SHP77 treated with DMSO at 0.1 percent for 48 hours (cell line): ENCODE measurements at places on chromosomes 11 and 22.

DNA sequence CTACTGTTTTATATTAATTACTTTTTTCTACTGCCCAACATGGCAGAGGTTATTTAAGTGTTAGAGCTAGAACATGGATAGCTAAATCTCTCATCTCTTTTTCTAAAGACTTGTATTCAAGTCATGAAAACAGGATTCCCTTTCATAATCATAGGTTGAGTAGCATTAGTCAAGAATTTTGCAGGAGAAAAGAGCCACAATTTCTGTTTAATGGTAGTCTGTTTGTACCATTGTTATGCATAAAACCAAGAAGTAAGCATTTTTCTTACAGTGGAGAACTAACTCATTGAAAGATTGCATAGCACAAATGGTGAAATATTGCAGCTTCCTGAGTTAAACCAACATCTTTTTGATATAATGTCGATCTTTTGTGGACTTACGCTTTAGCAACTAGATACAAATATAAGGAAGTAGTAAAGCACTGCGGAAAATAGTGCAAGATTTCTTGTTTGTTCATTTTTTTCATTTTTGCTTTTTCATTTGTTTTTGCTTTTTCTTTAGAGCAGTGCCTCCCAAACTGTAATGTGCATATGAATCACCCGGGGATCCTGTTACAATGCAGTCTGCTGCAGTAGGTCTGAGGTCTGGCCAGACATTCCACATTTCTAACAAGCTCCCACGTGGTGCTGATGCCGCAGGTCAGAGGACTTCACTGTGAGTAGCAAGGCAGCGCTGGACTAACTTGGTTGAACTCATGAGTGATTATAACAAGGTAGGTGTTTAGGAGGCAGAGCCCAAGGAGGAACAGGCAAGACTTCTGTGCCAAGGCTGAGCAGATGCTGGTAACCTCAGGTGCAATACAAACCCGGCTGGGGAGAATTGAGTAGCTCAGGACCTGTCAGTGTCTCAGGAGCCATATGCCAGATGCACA, 4.6 kb downstream of the ETS1 start:
- DNase-seq: no peak

- DNase-seq: no peak
Measured at GRCh38 chr22:38871360-38872171, 450 bp downstream of the CBX6 start.

DNA sequence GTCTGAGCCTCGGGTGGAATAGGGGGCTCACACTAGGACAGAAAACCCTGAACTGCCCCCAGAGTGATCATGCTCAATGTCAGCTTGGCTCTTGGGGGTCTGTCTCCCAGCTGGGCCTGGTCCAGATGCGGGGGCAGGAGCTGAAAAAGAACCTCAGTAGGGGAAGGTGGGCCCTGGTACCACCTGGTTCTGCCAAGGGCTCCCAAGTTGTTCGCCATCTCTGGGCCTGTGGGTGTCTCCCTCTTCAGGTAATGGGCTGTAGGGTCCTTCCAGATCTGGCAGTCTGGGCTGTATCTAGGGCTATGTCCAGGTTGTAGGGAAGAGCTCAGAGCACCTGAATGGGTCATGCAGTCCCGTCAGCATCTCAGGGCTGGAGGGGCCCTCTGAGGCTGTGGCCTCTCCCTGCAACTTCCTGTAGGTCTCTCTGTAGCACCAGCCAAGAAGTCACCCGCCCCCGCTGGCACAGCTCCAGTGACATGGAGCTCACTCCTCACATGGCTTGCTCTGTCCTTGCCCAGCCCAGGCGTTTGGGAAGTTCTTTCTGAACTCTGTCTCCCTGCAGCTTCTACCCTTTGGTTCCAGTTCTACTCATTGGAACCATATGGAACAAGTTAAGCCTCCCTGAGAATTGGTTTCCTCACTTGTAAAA, 33.0 kb upstream of the SOX10 start:
- no peak for DNase-seq

DNA sequence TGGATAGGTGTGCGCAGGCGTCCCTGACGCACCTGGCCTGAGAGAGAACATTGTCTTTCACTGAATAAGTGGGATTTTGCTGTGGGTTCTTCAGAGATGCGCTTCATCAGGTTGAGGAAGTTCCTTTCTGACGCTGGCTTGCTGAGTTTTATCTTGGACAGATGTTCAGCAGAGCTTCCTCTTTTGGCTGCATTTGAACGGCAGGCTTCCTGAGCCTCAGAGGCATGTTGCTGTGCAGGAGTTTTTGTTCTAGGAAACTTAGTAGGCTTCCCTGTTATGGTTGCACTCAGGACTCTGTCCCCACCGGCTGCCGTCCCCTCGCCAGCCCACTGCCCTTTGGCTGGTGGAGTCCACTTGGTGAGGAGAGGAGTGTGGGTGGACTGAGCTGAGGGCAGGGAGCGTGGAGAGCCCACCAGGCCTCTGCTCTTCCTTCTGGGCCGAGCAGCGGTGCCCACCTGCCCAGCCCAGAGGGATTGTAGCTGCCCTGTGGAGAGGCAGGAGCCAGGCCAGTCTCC, 17.2 kb downstream of the FRMD8 start:
- no peak for DNase-seq

GRCh38 chr11:8545698-8546366, 48.2 kb downstream of the STK33 start:
- peak; percentile 1 for DNase-seq

DNA sequence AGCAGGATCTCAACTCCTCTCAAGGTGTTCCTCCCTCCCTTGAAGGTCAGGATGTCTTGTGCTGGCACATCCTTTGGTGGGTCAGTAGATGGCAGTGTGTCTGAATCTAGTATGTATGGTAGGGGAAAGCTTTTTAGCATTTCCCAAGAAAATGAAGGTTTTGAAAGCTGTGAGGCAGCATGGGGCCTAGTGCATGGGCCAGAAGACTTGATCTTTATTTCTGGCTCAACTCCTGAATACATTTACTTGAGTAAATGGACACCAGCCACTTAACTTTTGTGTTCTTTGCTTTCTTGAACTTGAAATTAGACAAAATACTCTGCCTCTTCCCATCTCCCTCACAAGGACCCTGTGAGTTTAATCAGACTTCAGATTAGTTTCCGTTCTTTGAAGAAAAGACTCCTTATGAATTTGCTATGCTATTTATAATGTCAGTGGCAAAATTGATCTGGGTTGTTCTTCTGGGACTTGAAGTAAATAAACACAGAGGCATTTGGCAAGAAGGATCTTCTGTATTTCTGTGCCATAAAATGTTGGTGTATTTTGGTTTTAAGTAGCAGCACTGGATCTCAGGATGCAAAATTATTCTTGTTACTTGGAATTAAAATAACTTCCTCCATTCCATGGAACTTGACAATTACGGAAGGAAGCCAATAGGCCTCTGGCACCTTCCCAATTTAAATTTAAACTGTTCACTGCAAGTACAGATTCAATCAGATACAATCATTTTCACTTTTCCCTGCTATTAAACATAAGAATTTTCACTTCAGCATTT, 288.8 kb downstream of the CASP12 start:
- no peak for DNase-seq
